ENCODE measurements at places on chromosomes 7 and 10. TPM values are rescaled to one million over a fixed set of nuclear protein-coding genes. Genes with fewer than 3 reads are reported as not detected.

DNA sequence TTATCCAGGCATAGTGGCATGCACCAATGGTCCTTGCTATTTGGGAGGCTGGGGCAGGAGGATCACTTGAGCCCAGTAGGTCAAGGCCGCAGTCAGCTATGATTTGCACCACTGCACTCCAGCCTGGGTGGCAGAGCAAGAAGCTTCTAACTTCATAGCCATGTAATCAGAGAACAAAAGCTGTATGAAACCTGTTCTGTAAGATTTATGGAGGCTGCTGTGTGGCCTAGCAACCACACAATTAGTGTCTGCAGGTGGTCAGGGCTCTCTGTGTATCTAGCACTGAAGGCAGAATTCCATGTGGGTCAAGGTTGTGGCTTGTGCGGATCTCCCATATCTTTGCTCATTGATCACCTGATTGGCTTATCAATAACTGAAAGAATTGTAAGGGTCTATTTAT is 221.5 kb upstream of the FOXK1 start:
- H3K4me3 ChIP-seq = no peak overlapping the region
- no peaks in the 10 kb centered on the region for H3K4me1 ChIP-seq
- H3K36me3 ChIP-seq = no peaks in the 10 kb centered on the region
- no peak overlapping the region for H3K27ac ChIP-seq
- no peak for DNase-seq
- no peaks in the 10 kb centered on the region for H3K27me3 ChIP-seq

DNA sequence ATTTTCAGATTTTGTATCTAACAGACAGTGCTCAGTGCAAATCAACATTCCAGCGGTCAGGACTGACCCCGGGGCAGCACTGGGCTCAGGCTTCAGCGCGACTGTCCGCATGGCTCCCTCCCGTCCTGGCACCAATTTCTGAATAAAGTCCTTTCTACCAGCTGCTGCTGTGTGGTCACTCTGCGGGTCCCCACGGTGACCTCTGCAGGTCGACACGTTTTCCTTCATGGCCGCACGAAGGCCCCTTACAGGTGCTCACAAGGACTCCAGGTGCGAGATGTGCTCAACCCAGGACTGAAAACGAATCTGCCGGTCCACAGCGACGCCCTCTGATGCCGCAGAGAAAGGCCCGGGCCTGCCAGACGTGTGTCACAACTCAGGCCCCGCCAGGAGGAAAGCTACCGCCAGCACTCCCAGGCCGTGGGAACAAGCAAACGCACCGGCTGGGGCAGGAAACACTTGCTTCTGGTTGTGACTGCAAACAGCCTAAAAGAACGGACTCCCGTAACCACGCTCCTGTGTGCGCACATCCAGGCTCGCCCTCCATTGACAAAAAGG is 3.7 kb upstream of the UTF1 start:
- no peaks in the 10 kb centered on the region for H3K4me1 ChIP-seq
- no peaks in the 10 kb centered on the region for H3K27me3 ChIP-seq
- H3K36me3 ChIP-seq = no peaks in the 10 kb centered on the region
- H3K27ac ChIP-seq = no peak overlapping the region

DNA sequence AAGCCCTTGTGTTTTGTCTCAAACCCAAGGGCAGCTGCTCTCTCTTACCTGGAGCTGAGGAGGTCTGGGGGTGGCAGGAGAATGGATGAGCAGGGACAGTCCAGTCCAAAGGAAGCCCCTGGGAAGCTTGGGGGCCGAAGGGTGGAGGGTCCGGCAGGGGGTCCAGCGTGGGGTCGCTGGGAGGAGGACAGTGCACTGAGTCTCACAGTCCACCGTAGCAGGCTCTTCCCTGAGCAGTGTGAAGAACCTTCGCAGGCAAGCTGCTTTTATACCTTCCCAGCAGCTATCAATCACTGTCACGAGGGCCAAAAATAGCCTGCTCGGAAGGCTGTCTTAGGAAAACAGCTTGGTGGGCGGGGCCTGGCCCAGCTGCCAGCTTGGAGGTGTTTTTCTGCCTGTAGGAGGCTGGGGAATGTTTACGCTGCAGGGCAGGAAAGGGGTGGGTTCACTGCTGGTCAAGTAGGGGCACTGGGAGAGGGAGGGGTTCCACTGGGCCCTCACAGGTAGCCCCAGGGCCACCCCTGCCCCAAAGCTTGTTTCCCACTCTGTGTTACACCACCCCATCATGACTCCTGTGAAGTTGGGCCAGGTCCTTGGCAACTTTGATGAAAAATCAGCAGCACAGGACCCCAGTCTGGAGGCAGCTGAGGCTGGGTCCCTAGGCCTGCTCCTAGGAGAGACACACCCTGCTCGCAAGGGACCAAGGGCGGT is at the start of gene DEPP1:
DEPP1 (minus strand) TSS at position 240 of the 711 bp plus-strand sequence. CDS start 779 bp downstream, outside the sequence.
- peak within 1 kb of the TSS; percentile 95 for H3K27ac ChIP-seq
- peaks cover 30% of the 10 kb centered on the region for H3K4me1 ChIP-seq
- no peaks in the 10 kb centered on the region for H3K36me3 ChIP-seq
- DNase-seq = peak; percentile 96

GRCh38 chr10:106551501-106552062 is 612.9 kb downstream of the SORCS1 start:
- H3K27me3 ChIP-seq = no peaks in the 10 kb centered on the region
- no peak overlapping the region for H3K27ac ChIP-seq
- H3K4me1 ChIP-seq = no peaks in the 10 kb centered on the region
- no peak for DNase-seq
- H3K4me3 ChIP-seq = no peak overlapping the region

DNA sequence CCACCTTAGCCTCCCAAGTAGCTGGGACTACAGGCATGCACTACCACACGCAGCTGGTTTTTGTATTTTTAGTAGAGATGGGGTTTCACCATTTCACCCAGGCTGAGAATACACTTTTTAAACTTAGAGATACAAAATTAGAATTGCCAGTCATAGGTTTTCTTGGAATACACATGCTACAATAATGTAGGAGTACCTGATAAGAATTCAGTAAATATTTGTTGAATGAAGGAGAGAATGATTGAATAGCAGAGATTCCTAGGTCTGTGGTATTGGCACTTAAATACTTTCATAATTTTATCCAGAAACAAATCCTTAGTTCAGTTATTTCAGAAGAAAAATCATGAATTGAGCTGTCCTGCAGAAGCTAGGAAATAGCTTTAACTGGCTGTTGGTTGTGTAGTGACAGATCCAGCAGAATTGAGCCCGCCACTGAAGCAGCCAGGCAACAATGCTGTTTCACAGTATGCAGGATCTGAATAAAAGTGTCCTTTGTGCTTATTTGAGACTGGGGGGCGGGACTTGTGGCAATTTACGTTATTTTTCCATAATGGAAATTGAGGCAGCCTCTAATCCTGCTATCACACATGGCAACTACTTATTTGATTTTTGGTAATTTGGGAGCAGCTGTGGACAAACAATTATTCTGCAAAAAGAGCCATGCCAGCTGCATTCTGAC is 31.5 kb downstream of the NRF1 start:
- H3K4me1 ChIP-seq = no peaks in the 10 kb centered on the region
- no peaks in the 10 kb centered on the region for H3K27me3 ChIP-seq
- H3K4me3 ChIP-seq = no peak overlapping the region
- H3K27ac ChIP-seq = no peak overlapping the region

HOXA6 gene
- total RNA-seq = 7.9 TPM

HPS1 gene
- total RNA-seq = 48.2 TPM

Data from breast epithelium (tissue), 4 donors.